Sciatic nerve (tissue), 2 donors: ENCODE measurements at places on chromosomes 1 and 21. TPM values are rescaled to one million over a fixed set of nuclear protein-coding genes. Genes with fewer than 3 reads are reported as not detected.

DNA sequence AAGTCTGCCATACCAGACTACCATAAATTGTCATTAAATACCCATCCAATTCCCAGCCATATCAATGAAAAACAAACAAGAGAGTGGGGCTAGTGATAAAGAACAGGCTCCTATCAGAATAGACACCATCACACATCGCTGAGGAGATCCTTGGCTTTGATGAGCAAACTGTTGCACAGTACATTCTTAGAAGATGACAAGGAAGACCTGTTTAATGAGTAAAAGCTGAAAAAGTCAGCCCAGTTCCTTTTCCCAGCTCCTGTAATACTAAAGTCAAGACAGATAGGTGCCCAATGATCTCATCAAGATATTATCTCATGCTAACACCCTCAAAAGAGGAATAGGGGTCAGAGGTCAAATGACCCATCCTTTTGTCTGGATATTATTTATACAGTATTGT, 164.5 kb upstream of the COA6 start:
- no peak for DNase-seq

DNA sequence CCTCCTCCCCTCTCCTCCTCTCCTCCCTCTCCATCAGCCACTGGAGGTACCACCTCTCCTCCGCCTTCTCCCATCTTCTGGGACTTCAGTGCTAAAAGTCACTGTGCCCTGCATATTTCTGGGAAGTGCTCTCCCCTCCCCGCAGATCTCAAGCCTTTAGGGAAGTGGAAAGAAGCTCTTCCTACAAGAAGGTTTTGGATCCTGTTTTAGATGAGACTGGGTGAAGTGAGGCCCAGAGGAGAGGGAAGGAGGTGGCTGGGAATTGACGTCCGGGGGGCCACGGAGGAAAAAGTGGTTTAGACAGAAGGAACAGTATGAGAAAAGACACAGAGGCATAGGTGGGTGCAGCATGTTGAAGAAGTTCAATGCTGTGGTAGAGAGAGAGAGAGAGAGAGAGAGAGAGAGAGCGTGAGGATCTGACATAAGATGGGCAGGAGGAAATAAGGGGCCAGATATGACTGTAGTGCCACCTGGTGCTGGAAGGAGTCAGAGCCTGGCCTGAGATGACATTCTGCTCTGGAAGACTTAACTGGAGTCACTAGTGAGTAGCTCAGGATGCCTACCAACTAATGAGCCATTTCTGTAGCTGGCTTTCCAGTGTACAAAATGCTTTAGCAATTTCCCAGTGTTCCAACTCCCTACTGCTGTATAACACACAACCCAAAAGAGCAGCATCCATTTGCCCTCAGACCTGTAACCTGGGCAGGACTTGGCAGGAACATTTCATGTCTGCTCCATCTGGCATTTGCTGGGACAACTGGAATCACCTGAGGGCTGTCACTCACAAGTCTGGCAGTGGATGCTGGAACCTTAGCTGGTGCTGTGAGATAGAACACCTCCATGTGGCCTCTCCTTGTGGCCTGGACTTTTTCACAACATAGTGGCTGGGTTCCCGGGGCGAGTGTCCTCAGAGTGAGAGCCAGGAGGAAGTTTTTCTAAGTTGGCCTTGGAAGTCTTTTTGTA, 16.6 kb upstream of the ZSCAN20 start:
- DNase-seq, result no peak

DNA sequence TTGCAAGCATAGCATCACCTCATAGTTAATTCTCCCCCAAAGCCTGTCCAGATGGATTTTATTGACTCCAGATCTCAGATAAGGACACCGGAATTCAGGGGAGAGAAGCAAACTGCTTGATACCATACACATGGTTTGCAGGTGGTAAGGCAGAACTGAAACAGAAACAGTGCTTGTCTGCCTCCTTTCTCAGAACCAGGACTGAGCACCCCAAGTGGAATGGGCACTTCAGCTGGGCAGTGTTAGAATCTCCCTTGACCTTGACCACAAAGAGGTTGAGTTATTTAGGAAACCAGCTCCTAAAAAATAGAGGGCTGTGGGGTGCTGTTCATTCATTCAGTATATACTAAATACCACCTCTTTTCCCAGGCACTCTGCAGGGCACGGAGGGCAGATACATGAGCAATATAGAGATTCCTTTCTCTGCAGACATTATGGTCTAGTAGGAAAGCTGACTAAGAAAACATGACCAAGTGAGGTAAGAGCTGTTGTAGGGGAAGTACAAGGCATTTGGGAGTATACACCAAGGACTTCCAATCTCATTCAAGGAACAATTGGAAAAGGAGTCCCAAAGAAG, 185.2 kb downstream of the C1orf94 start:
- no peak for DNase-seq

DNA sequence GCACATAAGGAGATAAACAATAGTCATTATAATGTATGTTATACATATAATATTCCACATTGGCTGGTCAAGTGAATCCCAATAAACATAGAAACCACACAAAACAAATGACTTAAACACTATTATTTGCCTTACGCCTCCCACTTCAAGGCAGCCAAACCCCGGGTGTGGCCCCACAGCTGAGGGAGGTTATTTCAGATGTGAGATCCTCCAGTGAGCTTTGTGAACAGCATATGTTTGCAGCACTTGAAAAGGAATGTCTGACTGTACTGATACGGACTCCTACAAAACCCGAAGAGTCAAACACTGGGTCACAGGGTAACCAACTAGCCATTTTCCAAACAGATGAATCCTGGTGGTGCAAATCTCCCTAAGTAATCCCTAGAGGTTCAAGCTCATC, 27.1 kb upstream of the DISP1 start:
- DNase-seq, result no peak

DNA sequence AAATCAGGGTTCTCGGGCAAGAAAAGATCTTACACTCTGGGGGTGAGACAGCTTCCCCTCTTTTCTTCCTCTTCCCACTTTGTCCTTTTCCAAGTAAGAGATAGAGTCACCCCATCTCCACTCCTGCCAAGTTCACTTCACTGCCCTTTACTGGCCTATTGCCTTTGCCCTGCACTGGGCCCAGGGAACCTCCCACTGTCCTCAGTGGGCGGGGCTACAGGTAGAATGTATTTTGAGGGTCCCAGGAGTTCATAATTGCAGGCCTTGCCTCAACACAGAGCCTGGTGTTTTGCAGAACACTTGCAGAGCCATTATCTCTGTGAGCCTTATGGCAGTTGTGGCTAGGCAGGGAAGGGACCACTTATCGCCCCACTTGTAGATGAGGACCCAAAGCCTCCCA, 3.3 kb downstream of the AMPD2 start:
- no peak for DNase-seq

DNA sequence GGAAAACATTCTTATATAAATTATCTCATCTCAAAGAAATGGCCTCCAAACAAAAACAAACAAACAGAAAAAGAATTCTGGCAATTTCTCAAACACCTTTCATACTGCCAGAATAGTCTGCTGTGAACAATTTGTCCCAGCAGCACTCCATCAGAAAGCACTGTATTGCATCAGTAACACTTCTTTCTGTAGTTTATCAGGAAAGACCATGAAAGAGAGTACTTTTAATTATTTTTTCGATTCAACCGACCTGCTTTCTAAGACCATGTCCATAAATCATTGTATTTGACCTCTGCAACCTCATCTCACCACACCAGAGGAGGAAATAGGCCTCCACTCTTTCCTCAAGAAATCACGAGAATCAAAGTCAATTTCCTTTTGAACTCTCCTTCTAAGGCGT, 1579.9 kb downstream of the MRPL39 start:
- no peak for DNase-seq

DNA sequence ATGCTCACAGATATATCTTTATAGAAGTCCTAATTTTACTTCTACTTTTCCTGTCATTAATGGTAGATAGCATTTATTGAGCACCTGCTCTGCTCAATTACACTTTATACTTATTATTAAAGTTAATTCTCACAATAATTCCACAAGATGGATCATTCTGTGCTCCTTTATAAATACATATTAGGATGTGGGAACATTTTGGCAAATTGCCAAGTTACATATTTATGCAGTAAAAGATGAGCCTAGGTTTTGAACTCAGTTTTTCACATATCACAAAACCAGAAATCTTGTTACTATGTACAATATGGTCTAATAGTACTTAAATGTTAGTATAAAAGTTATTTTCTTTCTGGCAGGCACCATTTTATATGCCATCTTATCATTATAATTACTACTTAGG, 895.0 kb upstream of the B3GALT2 start:
- no peak for DNase-seq

- DNase-seq, result no peak
These were observed 27.0 kb downstream of the ZC3H11B start for GRCh38 chr1:219585837-219586455.

DNA sequence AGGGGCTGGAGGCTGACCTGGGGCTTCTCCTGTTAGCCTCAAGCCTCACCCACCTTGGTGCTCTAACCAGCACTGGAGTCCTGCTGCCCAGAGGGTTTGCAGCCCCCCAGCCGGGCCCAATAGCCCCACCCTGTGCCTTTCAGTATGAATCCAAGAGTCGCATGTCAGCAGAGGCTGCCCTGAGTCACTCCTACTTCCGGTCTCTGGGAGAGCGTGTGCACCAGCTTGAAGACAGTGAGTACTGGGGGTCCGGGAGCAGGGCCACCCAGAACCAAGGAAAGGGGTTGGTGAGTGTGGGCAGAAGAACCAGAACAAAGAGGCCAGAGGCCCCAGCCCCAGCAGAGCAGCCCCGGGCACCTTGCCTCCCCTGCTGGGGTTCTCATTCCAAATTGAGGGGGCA, 25.6 kb downstream of the CDK18 start:
- no peak for DNase-seq

GRCh38 chr1:110540891-110541685, 22.1 kb upstream of the KCNA10 start:
- no peak for DNase-seq

DNA sequence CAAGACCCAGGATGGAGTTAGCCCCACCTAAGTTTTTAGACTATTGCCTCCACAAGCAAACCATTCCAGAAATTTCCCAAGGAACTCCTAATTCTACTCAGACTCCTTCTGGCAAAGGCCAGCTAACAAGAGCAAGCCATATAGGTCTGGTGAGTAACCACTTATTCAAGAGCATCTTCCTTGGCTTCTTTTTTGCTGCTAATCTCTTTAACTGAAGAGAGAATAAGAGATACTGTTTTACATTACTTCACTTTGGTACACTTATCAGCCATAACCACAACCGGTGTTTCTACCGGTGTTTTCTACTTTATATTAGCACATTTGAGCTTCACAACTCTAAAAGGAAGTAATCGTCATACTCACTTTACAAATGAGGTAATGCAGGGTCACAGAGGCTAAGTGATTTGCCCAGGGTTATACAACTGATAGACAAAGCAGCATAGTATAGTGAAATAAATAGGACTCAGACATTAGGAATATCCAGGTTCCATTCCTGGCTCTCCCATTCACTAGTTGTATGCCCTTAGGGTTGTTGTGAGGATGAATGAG, 1.7 kb upstream of the EPS15 start:
- no peak for DNase-seq

GRCh38 chr1:37167479-37167878, 133.2 kb upstream of the GRIK3 start:
- DNase-seq, result no peak

- no peak for DNase-seq
These were observed 41.2 kb downstream of the GJA5 start for GRCh38 chr1:147719029-147719698.

DNA sequence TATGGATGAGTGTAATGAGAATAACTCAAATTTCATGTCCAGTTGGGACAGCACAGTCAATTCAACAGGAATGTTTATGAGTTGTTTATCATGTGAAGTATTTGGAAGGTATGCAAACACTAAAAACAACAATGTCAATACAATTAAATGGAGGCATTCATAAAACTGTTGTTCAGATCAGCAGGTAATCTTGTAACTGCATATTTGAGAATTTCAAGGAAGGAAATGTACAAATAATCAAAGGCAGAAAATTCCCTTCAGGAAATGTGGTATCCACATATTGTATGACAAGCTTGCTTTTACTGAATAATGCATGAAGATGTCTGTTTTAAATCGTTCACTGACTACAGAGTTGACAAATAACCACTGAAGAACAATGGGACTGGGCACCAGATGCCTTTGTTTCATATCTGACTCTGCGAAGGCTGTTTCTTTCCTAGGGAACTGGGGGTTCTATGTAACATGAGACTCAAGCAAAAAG, 198.3 kb downstream of the LTN1 start:
- no peak for DNase-seq

DNA sequence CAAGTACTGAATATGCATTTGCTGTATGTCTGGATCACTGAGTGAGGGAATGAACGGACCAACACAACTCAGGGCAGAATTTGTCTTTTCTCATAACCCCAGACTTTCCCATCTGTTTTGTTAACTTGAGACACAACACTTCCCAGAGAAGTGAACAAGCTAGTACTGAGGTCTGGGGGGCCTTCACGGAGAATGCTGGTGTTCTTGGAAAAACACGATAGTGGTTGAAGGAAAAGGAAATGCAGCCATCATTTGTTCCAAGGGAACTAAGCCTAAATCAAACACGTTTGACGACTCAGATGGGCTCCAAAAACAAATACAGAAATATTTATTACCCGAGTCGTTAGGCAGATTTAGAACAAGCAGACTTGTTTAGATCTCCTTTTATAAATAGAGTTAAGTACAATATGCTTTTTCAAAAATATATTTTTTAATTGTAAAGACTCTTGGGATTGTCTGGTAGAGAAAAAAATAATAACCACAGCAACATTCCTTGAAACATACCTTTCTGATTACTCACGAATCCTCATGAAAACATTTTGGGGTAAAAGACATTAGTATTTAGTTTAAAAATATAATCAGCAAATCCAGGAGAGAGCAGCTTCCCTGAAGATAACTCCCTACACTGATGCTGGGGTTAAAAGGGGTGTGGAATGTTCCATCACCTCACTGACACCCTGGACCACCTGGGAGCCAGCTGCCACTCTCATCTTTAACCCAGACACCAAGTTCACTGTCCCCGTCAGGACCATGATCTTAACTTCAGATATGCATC, 427.7 kb upstream of the RUNX1 start:
- no peak for DNase-seq

GRCh38 chr1:49424782-49425181, 599.0 kb downstream of the AGBL4 start:
- DNase-seq, result no peak

- DNase-seq, result no peak
These were observed 21.9 kb downstream of the PCNT start for GRCh38 chr21:46345861-46346260.

- DNase-seq, result no peak
These were observed 40.0 kb upstream of the PTPRC start for GRCh38 chr1:198598796-198599321.

DNA sequence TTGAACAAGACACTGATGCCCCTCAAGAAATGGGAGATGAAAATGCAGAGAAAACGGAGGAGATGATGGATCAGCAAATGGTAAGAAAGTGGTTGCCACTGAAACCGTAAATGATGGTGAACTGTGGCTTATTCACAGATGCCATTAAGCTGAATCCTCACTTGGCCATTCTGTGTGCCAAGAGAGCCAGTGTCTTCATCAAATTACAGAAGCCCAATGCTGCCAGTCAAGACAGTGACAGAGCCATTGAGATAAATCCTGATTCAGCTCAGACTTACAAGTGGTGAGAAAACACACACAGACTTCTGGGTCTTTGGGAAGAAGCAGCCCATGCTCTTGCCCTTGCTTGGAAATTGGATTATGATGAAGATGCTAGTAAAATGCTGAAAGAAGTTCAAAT, 52.5 kb downstream of the NBPF6 start:
- no peak for DNase-seq

Gene ALX3
- total RNA-seq, result not detected

Gene CAPN8
- total RNA-seq, result not detected

Gene SH2D2A
- 1.6 TPM for total RNA-seq

Gene RCC1
- total RNA-seq, result 10.7 TPM

Gene LYPD8
- not detected for total RNA-seq
